ENCODE measurements at places on chromosomes 1 and 21.

GRCh38 chr1:28037946-28038345 lies 50.5 kb downstream of the EYA3 start:
- no peak for DNase-seq

DNA sequence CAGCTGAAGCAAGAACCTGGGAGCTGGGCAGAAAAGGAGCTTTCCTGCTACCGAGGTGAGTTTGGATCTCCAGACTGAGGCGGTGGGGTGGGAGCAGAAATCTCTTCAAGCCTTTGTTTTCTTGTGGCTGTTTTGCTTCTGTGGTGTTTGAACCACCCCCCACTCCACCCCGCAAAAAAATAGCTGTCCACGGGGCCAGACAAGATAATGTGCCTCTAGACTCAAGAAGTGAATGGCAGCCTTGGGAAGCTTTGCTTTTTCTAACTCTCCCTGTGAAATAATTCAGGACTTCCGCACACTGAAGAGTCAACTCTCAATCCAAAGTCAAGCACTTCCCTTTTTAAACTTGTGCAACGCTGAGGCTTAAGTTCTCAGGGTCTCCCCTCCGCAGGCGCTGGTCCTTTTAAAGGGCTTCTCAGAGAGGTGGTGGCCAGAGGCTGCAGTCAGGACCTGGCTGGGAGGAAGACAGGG lies 159.6 kb upstream of the COA6 start:
- peak; percentile 58 for DNase-seq

- DNase-seq, result peak; percentile 20
These were observed 24.5 kb downstream of the TP73 start for GRCh38 chr1:3676581-3677470.

DNA sequence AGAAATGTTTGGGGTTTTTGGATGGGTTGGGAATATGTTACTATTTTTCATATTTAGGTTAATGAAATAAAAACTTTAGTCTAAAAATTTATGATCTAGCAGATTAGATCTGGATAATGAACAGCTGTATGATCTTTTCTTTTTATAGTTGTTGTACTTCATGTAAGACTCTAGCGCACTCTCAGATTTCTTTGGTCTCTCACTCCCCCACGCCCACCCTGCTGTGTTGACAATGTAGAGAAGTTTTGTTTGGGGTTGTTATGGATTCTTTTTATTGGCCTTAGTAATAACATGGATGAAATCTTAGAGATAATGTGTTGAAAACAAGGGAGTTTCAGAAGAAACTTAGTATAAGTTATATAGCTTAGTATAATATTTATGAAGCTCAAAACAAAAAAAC lies 5.5 kb downstream of the KLF18 start:
- no peak for DNase-seq

GRCh38 chr1:32500387-32501209 lies 35.7 kb downstream of the ZBTB8B start:
- DNase-seq, result peak; percentile 79

DNA sequence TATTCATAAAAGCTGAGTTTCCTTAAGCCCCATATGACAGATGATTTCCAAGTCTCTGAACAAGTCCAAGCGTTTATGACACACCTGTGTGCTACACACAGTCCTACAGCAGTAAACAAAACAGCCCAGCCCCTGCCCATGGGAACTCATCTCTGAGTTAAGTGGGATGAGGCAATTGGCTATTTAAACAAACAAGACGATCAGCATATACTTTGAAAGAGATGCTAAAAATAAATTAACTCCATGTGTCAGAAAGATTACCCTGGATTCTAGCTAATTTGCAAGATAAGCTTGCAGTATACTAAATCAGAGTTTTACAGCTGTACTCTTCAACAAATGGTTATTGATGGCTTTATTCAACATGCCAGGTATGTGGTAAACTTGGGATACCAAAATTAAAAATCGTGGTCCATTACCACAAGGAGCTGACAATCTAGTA lies 7.0 kb downstream of the PSMG1 start:
- no peak for DNase-seq

GRCh38 chr1:175338387-175339135 lies 146.0 kb upstream of the KIAA0040 start:
- peak; percentile 64 for DNase-seq

- no peak for DNase-seq
These were observed 111.4 kb downstream of the CSMD2 start for GRCh38 chr1:34053660-34054059.

GRCh38 chr1:233675446-233675845 lies 61.5 kb downstream of the KCNK1 start:
- DNase-seq, result no peak

DNA sequence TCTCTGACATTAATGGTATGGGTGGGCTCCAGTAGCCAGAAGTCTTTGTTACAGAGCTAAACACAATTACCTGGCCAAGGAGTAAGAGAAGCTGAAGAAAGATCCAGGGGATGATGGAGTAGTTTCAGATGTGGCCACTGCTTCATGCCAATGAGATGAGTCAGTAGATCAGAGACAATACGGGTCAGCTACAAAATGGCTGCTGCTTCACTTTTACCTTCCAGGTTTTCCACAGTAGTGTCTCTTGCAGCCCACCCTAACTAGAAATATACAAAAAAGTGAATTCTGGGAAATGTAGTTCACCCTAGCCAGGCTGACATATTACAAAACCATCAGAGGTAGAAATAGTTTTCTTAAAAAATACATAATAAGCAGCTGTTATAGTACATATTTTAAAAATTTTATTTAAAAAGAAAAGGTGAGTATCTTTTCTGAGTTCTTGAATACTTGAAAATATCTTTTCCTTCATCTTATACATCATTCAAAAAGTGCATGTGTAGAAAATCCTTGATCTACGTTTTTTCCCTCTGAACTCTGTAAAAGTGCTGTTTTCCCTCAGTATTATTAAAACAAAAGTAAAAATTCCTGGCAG lies 36.1 kb downstream of the LRIF1 start:
- no peak for DNase-seq

GRCh38 chr1:85042413-85042812 lies 5.9 kb downstream of the MCOLN3 start:
- DNase-seq, result no peak

DNA sequence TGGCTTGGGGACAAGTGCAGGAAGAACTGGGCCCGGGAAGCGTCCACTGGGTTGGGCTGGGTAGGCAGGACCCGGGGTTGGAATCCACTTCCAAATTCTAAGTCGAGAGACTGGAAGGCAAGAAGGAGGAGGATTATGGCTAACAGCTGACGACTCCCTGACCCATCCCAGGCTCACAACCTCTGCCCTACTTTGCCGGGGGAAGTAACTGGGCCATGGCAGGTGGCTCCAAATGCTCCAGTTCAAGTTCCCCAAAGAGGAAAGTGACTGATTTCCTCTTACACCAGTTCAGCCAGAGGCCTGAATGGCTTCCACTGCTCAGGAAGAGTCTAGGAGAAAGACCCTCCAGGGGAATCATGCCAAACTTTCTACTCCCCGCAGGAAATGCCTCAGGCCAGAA lies 11.4 kb downstream of the EMC1 start:
- DNase-seq, result no peak

GRCh38 chr1:18962855-18963737 lies 6.6 kb upstream of the IFFO2 start:
- DNase-seq, result no peak

- DNase-seq, result no peak
These were observed 81.7 kb downstream of the PCBP3 start for GRCh38 chr21:45724994-45725843.

DNA sequence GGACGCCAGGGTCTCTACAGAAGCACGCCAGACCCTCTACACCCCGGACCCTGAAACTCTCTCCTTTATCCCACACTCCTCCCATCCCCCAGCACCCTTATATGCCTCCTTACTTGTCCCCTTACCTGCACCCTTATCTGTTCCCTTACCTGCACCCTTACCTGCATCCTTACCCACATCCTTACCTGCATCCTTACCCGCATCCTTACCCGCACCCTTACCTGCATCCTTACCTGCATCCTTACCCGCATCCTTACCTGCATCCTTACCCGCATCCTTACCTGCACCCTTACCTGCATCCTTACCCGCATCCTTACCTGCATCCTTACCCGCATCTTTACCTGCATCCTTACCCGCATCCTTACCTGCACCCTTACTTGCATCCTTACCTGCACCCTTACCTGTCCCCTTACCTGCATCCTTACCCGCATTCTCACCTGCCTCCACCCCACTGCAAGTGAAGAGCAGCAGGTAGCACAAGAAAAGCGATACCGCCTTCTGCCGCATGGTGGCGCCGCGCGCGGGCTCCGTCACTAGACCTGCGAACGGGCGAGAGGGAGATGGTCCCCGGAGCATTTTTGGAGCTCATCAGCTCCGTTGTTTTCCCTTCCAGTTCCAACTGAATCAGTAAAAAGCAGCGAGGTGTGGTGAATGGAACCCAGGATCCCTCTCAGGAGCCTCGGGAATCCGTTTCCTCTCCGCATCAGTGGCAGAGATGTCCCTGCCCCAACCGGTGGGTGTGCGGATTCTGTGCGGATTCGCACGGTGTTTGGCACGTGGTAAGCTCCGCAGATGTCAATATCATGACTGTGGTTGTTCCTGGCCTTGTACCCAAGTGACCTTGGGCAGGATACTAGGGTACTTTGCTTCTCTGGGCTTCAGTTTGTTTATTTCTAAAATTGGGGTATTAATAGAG lies 2.9 kb downstream of the IFI6 start:
- DNase-seq, result peak; percentile 81

GRCh38 chr1:184854496-184855140 lies 100.0 kb upstream of the EDEM3 start:
- no peak for DNase-seq

GRCh38 chr1:81664341-81664740 lies 136.4 kb upstream of the ADGRL2 start:
- no peak for DNase-seq

- DNase-seq, result peak; percentile 34
These were observed 10.2 kb downstream of the C1orf216 start for GRCh38 chr1:35708441-35708921.

DNA sequence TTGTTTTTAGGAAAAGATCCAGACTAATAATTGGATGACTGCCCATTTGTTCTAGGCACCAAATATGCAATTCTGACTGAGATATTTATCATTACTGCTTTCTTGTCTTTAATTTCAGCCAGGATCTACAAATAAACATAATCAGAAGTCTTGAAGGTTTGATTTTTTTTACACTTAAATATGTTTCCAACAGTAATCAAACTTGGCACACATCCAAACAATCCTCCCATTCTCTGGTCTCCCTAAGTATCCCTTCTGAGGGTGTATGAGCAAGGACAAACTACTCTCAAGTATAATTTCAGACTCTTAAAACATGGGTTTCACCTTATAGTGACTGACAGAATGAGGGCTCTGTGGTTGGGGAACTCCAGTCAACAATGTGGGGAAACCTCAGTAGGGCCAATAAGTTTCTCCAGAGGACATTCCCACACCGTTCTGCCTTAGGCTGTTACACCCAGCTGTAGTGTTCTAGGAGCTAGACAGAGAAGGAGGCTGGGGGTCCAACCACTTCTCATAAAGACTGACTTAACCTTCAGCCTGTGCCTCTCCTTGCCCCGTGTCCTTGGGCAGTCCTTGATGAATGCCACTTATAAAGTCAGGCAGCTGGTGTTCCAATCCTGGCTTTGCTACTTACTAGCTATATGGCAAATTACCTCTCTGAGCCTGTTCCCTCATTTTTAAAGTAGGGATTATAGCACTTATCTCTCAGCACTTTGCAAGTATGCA lies 1.5 kb upstream of the PALMD start:
- DNase-seq, result peak; percentile 5

DNA sequence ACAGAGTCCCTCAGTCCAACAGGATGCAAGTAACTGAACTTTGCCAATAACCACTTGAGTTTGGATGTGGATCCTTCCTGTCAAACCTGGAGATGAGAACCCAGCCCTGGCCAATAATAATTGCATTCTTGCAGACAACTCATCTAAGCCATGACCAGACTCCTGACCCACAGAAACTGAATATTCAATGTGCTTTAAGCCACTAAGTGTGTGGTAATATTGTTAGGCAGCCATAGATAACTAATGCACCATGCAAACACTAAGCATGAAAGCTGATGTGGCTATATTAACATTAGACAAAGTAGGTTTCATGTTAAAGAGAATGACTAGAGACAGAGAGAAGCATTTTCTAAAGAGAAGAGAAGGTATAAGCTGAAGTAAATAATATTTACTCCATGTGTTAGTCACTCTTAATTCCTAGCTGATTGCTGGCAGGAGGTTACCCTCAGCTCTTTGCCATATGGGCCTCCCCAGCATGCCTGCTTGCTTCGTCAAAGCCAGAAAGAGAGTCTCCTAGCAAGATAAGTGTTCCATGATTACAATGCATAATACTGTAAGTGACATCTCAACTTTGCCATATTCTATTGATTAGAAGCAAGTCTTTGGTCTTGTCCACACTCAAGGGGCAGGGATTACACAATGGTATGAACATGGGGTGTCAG lies 276.4 kb upstream of the PLXNA2 start:
- no peak for DNase-seq

DNA sequence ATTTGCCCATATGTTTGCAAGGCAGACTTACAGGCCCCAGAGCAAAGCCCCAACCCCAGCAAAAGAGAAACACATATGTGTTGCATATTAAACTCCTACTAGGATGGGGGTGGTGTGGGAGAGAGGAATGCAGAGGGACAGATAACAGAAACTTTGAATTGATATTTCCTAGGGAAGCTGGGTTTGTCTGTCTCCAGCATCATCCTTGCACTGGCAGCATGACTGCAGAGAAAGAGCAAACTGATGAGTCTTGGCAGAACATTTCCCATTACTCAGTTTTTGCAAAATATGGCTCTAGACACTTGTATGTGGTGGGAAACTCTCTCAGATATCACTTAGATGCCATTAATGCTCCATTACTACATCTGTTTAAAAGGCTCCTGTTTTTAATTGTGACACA lies 43.8 kb upstream of the MARK1 start:
- DNase-seq, result no peak

DNA sequence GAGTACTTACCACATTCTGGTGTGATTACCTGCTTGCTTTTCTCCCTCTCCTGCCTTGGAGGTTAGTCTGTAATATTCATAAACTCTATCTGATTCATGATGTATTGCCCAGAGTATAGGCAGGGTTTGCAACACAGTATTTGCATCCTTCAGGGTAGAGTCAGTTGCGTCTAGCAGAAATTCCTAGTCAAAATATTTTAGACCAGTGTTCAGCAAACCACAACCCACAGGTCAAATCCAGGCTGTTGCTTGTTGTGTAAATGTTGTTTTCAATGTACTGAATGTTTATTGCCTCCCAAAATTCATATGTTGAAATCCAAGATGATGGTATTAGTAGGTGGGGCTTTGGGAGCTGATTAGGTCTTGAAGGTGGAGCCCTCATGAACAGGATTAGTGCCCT lies 82.9 kb downstream of the NGF start:
- DNase-seq, result no peak

Measured in hematopoietic multipotent progenitor cell treated with erythropoietin and hydrocortisone succinate and interleukin-3 and kit ligand, for 6 days (in vitro differentiated cells).